Stimulated activated CD4-positive, alpha-beta T cell treated with anti-CD3 and anti-CD28 coated beads, TNF-alpha, amount 100 ng/mL, for 1 hour (primary cell): ENCODE measurements at places on chromosomes 1 and 21.

DNA sequence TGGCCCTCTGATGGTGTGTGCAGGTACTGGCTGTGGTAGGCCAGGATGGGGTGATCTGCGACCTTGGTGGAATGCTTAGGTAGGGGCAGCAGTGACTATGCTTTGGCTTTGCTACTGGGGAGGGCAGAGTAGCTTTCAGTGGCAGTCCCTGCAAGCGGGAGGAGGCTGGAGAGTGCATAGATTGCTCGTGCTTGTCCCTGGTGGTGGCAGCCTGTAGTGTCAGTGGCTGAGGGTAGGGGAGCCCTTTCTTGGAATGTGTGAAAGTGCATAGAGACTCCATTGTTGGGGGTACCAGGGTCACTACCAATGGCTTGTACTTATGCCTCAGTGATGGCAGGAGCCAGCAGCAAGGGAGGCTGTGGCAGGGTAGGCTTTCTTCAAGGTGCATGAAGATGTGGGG, 582.6 kb downstream of the MRPL39 start:
- DNase-seq = no peak

- no peak for DNase-seq
These were observed 141.5 kb upstream of the KCNK2 start for GRCh38 chr1:214941061-214941460.

GRCh38 chr1:96409087-96409486, 312.5 kb upstream of the PTBP2 start:
- DNase-seq = no peak

GRCh38 chr1:205791568-205792180, 16.4 kb upstream of the RAB29 start:
- DNase-seq = no peak

GRCh38 chr1:21871943-21872342, 59.9 kb downstream of the LDLRAD2 start:
- no peak for DNase-seq

GRCh38 chr1:2297246-2298011, 69.3 kb downstream of the SKI start:
- DNase-seq = no peak

GRCh38 chr1:209406168-209406567, 177.3 kb upstream of the CAMK1G start:
- no peak for DNase-seq

DNA sequence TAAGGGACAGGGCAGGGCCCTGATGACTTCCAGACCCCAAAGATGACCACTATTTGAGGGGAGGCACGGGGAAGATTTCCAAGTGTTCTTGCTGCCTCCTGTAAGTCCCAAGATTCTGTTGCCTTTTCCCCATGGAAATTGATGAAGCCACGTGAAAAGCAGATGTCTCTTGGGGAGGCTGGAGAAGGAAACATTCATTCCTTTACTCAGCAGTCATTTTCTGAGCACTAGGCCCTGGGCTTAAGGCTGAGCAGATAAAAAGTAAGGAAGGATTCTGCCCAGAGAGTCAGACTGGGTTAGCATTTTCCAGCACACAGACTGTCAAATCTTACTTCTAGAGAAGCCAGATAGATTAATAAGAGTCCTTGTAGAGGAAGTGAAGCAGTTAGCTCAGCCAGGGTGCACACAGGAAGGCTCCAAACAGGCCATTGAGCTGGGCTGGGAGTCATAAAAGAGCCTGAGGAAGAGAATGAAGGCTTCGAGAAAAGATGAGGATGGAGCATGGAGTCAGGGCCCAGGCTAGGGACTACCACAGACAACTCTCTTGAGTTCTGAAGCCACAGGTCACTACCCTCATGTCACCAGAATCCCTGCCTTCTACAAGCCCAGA, 10.1 kb downstream of the EXTL1 start:
- no peak for DNase-seq

- DNase-seq = no peak
These were observed 112.2 kb downstream of the RYR2 start for GRCh38 chr1:237154157-237154556.

DNA sequence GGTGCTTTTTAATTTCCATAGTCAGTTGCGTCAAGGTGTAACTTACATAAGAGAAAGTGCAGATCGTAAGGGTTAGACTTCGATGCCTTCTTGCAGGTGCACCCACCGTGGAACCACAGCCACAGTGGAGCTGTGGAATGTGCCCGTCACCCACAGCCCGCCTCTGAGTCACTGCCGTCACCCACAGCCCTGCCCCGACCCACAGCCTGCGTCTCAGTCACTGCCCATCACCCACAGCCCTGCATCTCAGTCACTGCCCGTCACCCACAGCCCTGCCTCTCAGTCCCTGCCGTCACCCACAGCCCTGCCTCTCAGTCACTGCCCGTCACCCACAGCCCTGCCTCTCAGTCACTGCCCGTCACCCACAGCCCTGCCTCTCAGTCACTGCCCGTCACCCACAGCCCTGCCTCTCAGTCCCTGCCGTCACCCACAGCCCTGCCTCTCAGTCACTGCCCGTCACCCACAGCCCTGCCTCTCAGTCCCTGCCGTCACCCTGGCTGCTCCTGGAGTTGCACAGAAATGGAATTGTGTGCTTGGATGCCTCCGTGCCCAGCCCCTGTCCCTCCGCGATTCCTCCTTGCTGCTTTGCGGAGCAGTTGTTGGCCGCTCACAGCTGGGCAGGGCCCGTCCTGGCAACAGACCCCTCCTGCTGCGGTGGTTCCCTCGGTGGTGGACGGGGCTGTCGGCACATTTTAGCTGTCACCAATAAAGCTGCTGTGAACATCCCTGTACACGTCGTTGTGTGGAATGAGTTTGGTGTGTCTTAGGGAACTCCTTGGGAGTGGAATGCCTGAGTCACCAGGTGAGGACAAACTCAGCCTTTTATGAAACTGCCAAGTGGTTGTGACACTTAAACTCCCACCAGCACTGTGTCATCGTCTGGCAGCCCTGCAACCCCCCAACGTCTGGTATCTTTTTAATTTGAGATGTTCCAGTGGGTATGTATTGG, 44.9 kb upstream of the COL6A2 start:
- DNase-seq = no peak

- DNase-seq = no peak
These were observed 1.4 kb downstream of the LDLRAP1 start for GRCh38 chr1:25544819-25545218.
